ENCODE measurements at places on chromosomes 12 and 14. TPM values are rescaled to one million over a fixed set of nuclear protein-coding genes. Genes with fewer than 3 reads are reported as not detected.

The JAG2 gene
- 57.1 TPM for total RNA-seq

The SMIM41 gene
- not detected for total RNA-seq

- H3K27me3 ChIP-seq = no peaks in the 10 kb centered on the region
- no peak overlapping the region for H3K27ac ChIP-seq
- H3K36me3 ChIP-seq = no peaks in the 10 kb centered on the region
Measured at GRCh38 chr14:24368212-24368561, 203 bp downstream of the NFATC4 start.

DNA sequence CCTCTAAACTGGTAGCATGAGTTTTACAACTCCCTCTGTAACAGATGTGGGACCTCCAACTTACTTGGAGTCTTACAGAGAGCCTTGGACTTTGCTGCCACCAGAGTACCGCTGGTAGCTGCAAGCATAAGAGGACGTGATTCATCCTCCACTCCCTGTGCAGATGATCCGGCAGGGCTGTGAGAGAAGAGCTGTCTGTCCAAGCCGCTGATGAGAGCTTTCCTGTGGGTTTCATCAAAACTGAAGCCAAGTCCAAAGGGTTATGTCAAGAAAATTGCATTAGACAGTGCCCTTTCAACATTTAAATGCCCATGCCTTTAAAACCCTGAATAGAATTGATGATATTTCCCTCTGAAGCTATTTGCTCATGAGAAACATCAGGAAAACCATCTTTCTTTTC lies 85.8 kb downstream of the LLPH start:
- H3K36me3 ChIP-seq = no peaks in the 10 kb centered on the region
- H3K4me3 ChIP-seq = no peak overlapping the region
- no peak overlapping the region for H3K27ac ChIP-seq
- no peaks in the 10 kb centered on the region for H3K27me3 ChIP-seq
- peaks cover 9% of the 10 kb centered on the region for H3K4me1 ChIP-seq

DNA sequence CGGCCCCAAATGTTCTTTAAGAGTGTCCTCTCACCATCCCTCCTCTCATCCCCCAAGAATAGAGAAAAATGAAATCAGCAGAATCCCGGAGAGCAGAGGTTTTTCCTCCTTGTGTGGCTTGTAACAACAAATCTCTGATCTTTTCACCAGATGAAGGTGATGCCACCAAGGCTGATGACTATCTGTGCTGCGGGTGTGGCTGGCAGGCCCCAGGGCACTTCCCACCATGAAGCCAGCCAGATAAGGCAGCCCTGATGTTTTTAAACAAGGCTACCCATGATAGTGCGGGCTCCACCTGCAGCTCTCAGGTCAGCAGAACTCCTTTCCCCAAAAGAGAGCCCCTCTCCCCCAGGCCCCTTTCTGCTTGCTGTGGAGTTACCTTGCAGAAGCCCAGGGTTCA lies 58.0 kb upstream of the PARP11 start:
- no peaks in the 10 kb centered on the region for H3K36me3 ChIP-seq
- no peak for DNase-seq
- no peak overlapping the region for H3K27ac ChIP-seq
- H3K27me3 ChIP-seq = peaks cover 40% of the 10 kb centered on the region

The SYCP3 gene
- not detected for total RNA-seq

- peaks cover 9% of the 10 kb centered on the region for H3K4me1 ChIP-seq
- H3K4me3 ChIP-seq = no peak overlapping the region
- H3K27me3 ChIP-seq = no peaks in the 10 kb centered on the region
- peak; percentile 42 for DNase-seq
- H3K36me3 ChIP-seq = 0 out of 2 replicates have a peak, but pooled peaks cover 3% of the 10 kb centered on the region
Measured at GRCh38 chr14:60637479-60638315, 11.6 kb downstream of the SIX1 start.

- peaks cover 21% of the 10 kb centered on the region for H3K4me1 ChIP-seq
- H3K27me3 ChIP-seq = no peaks in the 10 kb centered on the region
- no peaks in the 10 kb centered on the region for H3K36me3 ChIP-seq
- H3K27ac ChIP-seq = no peak overlapping the region
- DNase-seq = no peak
- peak overlapping the region; percentile 86 for H3K4me3 ChIP-seq
Measured at GRCh38 chr14:34460295-34460694, 1.7 kb downstream of the SPTSSA start.

The DDHD1 gene
- total RNA-seq = 10.7 TPM

DNA sequence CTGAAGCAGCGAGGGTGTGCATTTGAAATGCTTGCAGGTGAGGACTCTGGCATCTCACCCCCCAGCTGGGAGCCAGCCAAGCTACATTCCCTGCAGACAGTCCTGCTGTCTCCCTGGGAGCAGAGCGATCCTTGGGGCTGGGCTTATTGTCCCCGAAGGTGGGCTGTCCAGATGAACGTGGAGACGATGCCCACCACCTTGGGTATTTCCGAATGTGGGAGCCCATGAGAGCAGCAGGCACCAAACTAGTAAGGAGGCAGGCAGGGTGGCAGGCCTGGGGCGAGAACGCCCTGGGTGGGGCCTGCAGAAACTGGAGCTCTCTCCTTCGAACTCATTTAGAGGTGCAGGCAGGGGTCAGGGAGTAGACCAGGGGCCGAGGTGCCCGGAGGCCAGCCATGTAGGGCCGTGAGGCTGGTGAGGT lies 18.5 kb downstream of the ZBTB42 start:
- DNase-seq = no peak
- H3K4me3 ChIP-seq = no peak overlapping the region
- no peaks in the 10 kb centered on the region for H3K27me3 ChIP-seq
- H3K4me1 ChIP-seq = peaks cover 13% of the 10 kb centered on the region
- H3K27ac ChIP-seq = no peak overlapping the region
- H3K36me3 ChIP-seq = no peaks in the 10 kb centered on the region

The TSPAN8 gene
- total RNA-seq = 1.3 TPM

DNA sequence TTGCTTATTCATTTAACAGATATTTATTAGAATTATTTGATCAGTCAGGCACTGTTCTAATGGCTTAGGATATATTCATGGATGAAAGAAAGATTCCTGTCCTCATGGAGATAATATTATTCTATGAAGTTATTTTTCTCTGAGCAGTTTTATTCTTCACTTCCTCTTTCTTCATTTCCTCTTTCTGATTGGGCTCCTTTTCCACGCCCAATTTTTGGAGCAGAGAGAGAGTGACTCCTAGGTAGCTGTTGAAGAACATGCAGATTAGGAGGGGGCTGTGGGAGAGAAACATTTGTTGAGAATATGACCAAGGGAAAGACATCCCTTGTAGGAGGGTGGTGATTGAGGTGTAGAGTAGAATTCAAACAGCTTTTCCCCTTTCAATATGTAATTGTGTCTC lies 6.0 kb upstream of the YARS2 start:
- H3K4me3 ChIP-seq = no peak overlapping the region
- H3K27me3 ChIP-seq = no peaks in the 10 kb centered on the region

GRCh38 chr14:103311171-103311997 lies 22.7 kb upstream of the EIF5 start:
- no peak overlapping the region for H3K4me3 ChIP-seq
- H3K4me1 ChIP-seq = no peaks in the 10 kb centered on the region
- DNase-seq = no peak
- no peaks in the 10 kb centered on the region for H3K27me3 ChIP-seq
- H3K27ac ChIP-seq = no peak overlapping the region

DNA sequence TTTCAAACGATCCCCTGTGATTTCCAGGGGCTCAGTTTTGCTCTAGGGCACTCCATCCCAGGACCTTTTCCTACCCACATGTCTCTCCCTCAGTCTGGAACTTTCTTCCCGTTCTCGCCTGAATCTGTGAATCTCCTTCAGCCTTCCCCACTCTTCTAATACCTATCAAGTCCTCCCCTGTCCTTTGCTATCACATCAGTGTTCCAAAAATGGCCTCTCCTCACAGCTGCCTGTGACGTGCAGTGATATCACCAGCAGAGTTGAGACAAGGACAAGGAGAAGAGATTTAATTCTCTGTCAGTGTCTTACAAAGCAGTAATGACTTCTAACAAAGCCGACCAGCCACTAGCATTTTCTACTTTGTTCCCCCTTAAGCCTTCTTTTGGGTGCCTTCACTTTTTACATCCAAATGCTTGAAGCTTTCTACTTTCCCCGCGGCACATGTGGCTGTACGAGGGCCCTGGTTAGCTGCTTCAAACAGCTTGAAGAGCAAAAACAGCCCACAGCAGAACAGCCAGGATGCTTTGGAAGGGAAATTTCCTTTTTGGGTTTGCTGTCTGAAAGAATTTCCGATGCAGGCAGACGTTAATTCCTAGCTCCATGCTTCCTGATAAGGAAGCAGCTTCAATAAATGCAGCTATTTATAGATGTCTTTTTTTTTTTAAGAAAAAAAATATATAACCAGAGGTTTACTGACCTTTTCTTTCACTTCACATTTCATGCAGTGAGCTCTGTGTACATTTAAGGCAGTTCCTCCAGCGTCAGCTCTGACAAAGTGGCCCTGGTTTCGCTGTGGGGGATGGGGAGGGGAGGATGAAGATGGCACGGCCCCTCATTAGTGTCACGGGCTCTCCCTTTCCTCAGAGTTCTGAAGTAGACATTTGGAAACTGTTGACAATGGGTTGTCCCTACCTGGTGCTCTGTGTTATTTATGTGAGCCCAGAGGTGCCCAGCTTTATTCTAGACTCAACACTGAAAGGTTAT lies 109.3 kb downstream of the ETV6 start:
- DNase-seq = no peak
- no peak overlapping the region for H3K4me3 ChIP-seq
- no peaks in the 10 kb centered on the region for H3K27me3 ChIP-seq
- H3K36me3 ChIP-seq = no peaks in the 10 kb centered on the region

DNA sequence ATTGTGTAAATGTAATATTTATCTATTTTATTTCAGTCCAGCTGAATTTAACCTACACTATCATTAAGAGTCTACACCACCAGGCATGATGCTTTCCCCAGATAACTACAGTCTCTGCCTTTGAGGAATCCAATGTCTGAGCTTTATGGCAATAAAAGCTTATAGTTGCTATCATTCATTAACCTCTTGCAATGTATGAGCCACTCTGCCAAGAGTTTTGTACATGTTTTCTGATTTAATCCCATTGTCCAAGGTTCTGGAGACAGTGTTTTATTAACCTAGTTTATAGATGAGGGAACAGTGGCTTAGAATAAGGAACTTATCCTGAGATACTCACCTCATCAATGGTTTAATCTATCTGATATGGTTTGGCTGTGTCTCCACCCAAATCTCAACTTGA lies 17.1 kb upstream of the KITLG start:
- no peak for DNase-seq
- no peaks in the 10 kb centered on the region for H3K27me3 ChIP-seq
- no peak overlapping the region for H3K4me3 ChIP-seq
- H3K4me1 ChIP-seq = peaks cover 13% of the 10 kb centered on the region
- no peak overlapping the region for H3K27ac ChIP-seq

DNA sequence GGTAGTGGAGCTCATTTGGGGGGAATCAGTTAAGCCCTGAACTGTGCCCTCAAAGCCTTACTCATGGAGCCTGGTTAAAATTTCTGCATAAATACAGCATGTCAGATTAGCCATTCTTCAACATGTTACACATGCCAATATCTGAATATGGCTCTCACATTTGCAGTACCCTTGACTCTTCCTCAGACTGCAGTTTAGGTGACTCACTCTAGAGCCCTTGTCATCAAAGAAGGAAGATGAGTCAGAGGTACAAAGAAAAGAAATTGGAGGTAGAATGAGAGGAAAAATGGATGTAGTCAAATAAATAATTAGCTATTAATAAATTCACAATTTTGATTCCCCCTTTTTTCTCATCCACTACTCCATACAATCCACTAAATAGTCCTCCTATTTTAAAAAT lies 23.6 kb upstream of the OR4K2 start:
- H3K36me3 ChIP-seq = no peaks in the 10 kb centered on the region
- H3K27me3 ChIP-seq = 0 out of 2 replicates have a peak, but pooled peaks cover 4% of the 10 kb centered on the region
- H3K27ac ChIP-seq = no peak overlapping the region
- H3K4me1 ChIP-seq = no peaks in the 10 kb centered on the region
- peak; percentile 37 for DNase-seq
- no peak overlapping the region for H3K4me3 ChIP-seq

DNA sequence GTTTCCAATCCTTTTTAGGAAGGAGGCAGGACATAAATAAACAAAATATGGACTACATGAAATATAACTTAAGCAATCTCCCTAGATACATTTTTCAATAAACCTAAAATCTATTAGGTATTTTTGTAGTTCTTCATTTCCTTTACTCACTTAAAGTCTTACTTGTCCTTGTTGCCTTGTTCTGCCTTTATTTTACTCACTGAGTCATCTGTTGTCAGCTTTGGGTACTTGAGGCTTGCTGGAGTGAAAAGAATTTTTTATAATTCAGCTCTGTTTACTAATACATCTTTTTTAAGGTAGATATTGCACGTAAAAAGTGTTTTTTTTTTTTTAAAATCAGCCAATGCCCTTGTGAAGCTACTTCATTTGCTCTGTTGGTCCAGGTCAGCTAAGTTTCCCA lies 216.2 kb downstream of the PELI2 start:
- no peak overlapping the region for H3K4me3 ChIP-seq

GRCh38 chr14:100698066-100698465 lies 28.6 kb upstream of the DLK1 start:
- H3K36me3 ChIP-seq = no peaks in the 10 kb centered on the region
- no peak for DNase-seq
- no peak overlapping the region for H3K4me3 ChIP-seq
- H3K27me3 ChIP-seq = no peaks in the 10 kb centered on the region
- H3K27ac ChIP-seq = no peak overlapping the region

DNA sequence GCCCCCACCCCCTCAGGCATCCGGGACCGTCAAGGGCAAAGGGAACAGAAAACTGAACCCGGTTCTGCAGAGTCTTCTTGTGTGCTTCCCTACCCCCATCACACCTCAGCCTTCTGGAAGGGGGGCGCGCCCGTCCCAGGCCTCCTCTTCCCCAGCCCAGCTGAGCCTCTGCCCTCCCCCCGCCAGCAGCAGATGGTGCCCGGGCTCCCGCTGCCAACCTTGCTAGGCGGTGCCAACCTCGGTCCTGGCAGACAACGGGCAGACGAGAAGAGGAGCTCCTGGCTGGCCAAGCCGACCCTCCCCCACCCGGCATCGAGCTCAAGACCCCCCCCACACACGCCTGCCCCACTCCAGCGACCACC lies 8.7 kb downstream of the STAC3 start:
- H3K36me3 ChIP-seq = no peaks in the 10 kb centered on the region
- peak overlapping the region; percentile 68 for H3K4me3 ChIP-seq
- no peak overlapping the region for H3K27ac ChIP-seq
- no peak for DNase-seq
- H3K4me1 ChIP-seq = peaks cover 33% of the 10 kb centered on the region

DNA sequence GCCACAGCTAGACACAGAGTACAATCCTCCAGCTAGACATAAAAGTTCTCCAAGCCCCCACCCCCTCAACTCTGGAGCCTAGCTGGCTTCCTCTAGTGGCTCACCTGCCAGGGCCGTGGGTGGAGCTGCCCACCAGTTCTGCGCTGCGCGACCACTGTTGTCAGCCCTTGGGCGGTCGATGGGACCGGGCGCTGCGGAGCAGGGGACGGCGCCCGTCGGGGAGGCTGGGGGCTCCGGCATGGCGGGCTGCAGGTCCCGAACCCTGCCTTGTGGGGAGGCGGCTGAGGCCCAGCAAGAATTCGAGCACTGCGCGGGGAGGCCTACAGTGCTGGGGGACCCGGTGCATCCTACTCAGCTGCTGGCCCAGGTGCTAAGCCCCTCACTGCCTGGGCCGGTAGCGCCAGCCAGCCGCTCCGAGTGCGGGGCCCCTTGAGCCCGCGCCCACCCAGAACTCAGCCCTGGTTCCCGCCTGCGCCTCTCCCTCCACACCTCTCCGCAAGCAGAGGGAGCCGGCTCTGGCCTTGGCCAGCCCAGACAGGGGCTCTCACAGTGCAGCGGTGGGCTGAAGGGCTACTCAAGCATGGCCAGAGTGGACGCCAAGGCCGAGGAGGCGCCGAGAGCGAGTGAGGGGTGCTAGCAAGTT lies 51.0 kb downstream of the RTN1 start:
- no peak overlapping the region for H3K27ac ChIP-seq
- peaks cover 44% of the 10 kb centered on the region for H3K27me3 ChIP-seq
- DNase-seq = no peak
- no peaks in the 10 kb centered on the region for H3K4me1 ChIP-seq
- no peak overlapping the region for H3K4me3 ChIP-seq
- H3K36me3 ChIP-seq = no peaks in the 10 kb centered on the region
